GM12892 (cell line): ENCODE measurements at places on chromosomes 7 and 10.

GRCh38 chr10:108872854-108873253 lies 1050.5 kb downstream of the XPNPEP1 start:
- DNase-seq = no peak

DNA sequence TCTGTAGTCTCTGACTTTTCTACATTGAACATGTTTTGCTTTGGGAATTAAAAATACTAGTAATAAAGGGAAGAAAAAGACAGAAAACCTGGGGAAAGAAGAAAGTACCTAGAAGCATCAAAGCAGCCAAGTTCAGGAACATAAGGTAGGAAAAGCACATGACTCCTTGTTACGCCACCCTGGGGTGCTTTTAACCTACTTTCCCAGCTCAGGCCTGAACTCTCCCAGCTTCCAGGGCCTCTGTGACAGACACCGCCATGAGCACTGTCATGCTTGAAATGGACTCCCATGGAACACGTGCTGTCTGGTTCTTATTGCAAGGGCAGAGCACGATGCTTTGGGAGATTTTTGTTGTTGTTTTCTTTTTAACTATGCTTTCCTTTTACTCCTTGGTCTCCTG lies 11.4 kb downstream of the ACTR1A start:
- DNase-seq = no peak

GRCh38 chr7:6232534-6232933 lies 39.9 kb downstream of the CYTH3 start:
- no peak for DNase-seq

GRCh38 chr7:43758822-43759683 lies 573 bp downstream of the BLVRA start:
- DNase-seq = peak; percentile 48

DNA sequence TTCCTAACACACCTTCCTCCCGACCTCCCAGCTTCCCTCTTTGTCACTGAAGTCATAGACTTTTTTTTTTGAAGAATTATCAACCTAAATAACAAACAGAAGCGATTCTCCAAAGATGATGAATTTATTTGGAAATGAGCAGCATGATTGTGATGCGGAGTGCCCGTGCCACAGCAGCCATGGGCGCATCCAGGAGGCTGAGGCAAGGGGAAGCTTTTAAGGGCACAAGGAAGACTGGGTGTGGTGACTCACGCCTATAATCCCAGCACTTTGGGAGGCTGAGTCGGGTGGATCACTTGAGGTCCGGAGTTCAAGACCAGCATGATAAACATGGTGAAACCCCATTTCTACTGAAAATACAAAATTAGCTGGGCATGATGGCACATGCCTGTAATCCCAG lies 16.2 kb upstream of the GIMAP8 start:
- no peak for DNase-seq
